EH (cell line): ENCODE measurements at places on chromosomes 6 and 20.

- no peak for DNase-seq
Observed at GRCh38 chr6:11162262-11162661, 50.7 kb upstream of the ERVFRD-1 start.

- no peak for DNase-seq
Observed at GRCh38 chr20:9884666-9885065, 45.8 kb upstream of the PAK5 start.

DNA sequence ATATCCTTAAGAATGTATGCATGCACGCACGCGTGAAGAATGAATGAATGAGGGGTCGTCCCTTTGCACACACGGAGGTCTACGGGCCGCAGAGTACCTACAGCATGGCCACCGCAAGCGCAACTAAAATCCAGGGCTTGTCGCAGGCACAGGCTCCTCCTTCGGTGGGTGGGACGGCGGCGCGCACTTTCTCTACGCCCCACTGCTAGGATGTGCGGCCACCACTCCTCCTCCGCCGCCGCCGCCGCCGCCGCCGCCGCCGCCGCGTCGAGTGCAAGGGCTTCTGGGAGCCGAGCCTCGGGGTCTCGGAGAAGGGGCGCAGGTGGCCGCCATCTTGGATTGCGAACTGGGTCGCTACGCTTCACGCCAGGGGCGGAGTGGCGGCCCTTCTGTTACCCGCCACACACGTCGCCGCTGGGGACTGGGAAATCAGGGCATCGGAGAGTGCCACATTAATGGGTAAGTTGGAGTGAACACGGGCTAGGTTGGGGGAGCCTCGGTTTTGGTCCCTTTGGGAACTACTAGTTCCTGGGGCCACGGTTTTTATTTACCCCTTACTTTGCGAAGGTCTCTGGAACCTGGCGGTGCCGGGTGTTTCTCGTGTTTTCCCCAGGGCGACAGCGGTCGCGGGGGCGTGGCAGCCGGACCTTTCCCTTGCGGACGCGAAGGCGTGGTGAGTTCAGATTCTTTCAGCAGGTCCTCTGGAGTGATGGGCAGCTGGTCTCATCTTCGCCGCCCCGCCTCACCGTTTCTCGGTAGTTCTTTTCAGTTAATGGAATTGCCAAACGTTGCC lies at the start of gene KPNA5:
Gene KPNA5, plus strand, starts transcription at position 332 of the 793 bp plus-strand sequence. Its CDS starts 124 bp downstream, at position 456.
- DNase-seq = peak; percentile 91

GRCh38 chr6:93468291-93468690 lies 48.9 kb upstream of the EPHA7 start:
- DNase-seq = no peak

GRCh38 chr6:158816803-158817727 lies 2.1 kb downstream of the EZR start:
- DNase-seq = peak; percentile 43

DNA sequence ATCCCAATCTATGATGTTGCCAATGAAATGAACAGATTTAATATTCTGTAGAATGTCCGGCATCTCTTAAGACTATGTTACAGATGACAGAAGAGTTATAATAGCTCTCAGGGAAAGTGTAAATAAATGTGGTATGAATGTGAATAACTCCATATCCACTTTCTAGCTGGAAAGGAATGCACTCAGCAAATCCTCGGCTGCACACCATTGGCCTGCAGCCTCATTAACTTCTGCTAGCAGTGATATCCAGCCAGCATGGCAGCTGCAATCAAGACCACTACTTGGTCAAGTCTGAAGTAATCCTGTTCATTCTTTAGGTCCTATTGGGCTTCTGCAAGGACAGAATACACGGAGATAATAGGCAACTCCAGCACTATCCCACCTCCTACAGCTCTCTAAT lies 17.3 kb upstream of the MICA start:
- DNase-seq = peak; percentile 44

DNA sequence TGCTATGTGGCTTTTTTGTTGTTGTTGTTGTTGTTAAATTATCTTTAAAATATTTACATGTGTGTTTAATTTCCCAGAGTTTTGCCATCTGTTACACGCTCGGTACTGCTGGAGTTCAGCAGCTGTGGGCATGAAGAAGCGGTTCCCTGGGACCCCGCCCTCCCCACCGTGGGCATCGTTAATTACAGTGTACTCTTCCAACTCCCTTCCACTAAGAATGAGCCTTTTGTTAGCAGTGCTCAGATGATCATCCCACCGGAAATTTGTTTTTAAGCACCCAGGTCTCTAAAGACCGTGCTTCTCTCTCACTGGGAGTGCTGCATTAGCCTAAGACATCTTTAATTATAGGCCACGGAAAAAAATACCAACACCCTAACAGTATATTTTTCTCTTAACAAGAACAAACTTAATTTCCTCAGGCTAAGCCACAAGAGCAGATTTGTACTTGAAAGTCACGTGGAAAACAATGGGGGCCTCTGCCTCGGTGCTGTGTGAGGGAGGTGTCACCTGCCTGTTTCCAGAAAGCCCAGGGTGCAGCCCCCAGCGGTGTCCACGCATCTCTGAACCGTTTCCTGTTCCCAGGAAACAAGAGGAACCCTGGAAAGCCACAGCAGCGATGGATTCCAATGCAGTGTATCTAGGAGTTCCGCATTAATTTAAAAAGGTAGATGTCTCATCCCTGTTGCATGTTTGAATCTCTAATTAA lies 113.3 kb upstream of the FRMD1 start:
- DNase-seq = no peak

- DNase-seq = no peak
Observed at GRCh38 chr6:52022675-52023074, 64.7 kb downstream of the PKHD1 start.

- no peak for DNase-seq
Observed at GRCh38 chr6:106972500-106972899, 2.0 kb downstream of the CD24 start.

DNA sequence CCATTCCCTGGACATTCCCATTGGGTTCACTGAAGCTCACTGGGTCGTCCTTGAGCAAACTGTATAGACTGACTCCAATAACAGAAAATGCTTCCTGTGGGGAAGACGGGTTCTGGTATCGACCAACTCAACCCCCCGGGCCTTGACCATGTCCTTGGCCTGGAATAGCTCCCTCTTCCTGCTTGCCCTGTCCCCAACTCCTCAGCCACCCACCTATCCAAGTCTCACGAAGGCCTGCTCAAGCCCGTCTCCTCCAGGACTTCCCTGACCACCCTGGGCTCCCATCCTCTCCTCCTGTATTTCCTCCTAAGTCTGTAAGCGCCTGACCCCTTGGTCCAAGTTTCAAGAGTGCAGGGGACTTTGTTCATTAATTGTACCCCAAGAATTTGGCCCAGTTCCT lies 2.8 kb upstream of the HMGA1 start:
- DNase-seq = no peak

GRCh38 chr6:168956141-168956838 lies 297.4 kb downstream of the THBS2 start:
- peak; percentile 50 for DNase-seq

DNA sequence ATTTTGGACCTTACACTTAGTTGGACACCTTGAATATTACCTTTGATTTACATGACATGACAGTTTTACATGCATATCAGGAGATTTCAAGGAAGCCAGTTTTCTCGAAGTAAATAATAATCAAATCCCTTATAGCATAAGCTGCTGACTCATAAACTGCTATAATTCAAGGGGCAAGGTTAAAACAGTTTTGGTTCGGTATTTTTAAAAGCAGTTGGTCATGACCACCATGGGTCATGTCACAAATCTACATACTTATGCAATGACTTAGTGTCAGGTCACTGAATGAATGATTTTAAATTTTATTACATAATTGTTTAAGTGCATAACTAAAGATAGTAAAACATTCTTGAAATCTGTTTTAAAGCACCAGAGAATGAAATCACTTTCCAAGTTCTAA lies 158.0 kb downstream of the DST start:
- DNase-seq = peak; percentile 86

GRCh38 chr6:42692137-42692911 lies 30.1 kb downstream of the PRPH2 start:
- peak; percentile 80 for DNase-seq

DNA sequence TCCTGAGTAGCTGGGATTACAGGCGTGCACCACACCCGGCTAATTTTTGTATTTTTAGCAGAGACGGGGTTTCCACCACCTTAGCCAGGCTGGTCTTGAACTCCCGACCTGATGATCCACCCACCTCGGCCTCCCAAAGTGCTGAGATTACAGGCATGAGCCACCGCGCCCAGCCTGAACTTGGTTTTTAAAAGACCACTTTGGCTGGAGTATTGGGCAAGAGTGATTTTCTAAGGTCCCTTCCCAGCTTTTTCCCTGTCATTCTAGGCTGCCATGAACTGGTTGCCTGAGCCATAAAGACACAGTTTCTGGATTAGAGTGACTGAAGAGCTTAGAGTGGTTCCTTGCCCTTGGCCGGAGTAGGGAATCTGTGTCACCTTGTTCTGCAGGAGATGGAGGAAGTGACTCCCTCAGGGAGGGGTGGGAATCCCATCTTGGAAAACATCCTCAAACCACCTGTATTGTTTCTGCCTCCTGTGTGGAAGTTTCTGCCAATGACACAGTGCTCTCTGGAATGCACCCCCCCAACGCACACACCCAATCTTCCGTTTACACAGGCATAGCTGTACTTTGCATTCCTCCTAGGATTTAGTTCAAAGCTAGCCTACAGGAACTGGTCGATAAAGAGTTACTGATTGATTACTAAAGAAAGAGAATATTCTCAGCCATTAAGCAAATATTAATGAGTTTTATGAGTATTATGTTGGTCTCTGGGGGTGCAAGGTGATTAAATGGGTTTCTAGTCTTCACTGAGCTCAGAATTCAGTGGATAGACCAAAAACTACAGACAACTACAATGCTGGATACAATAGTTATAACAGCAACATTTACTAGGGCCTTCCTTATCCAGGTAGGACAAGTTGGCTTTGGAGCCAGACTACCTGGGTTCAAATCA lies 18.2 kb downstream of the BCL2L1 start:
- peak; percentile 68 for DNase-seq

DNA sequence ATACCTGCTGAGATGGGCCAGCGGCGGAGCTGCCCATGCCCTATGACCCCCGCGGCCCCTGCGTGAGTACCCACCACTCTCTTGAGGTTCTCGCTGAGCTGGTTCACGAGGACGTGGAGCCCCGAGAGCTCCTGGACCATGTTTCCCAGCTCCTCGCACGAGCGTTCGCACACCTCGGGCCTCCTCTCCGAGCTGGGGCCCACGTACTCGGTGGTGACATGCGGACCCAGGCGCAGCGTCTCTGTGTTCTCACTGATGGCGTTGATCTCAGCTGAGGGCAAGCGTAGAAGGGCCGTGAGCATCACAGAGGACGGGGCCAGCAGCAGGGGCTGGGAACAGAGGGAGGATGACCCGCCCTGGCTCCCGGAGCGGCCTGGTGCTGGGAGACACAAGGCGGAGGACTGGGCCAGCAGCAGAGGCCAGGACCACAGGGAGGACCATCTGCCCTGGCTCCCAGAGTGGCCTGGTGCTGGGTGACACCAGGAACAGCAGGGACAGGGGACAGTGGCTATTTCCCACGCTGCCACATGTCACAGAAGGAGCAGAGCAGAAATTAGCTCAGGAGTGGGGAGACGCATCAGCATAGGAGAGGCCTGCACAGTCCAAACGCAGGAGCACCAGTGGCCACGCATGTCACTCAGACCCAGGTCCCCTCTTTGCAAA lies 11.8 kb downstream of the THBS2 start:
- peak; percentile 6 for DNase-seq

GRCh38 chr6:41964201-41964887 lies 22.7 kb upstream of the CCND3 start:
- no peak for DNase-seq

GRCh38 chr6:50831186-50831585 lies 12.5 kb downstream of the TFAP2B start:
- DNase-seq = no peak

GRCh38 chr6:33192105-33192646 lies at the start of gene COL11A2:
COL11A2 (minus strand) TSS chr6:33192467; CDS start chr6:33192240, 227 bp downstream.
- DNase-seq = no peak

DNA sequence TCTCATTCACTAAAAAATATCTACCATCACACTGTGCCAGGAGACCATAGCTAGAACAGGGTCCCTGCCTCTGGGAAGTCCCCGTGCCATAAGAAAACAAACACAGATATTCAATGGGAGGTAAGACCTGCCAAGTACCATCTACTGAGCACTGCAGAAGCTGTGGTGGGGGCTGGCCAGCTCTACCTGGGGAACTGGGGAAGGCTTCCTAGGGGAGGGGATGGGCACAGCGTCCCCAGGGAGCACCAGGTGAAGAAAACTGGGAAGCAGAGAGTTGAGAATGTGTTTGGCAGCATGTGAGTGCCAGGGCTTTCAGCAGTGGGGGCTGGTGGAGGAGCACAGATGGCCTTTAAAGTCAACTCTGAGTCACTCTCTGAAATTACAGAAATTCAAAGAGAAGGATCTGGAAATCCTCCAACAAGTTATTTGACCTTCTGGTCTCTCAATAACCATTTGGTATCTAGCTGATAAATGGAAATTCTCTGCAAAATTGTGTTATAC lies 85.2 kb downstream of the SHLD1 start:
- peak; percentile 52 for DNase-seq

DNA sequence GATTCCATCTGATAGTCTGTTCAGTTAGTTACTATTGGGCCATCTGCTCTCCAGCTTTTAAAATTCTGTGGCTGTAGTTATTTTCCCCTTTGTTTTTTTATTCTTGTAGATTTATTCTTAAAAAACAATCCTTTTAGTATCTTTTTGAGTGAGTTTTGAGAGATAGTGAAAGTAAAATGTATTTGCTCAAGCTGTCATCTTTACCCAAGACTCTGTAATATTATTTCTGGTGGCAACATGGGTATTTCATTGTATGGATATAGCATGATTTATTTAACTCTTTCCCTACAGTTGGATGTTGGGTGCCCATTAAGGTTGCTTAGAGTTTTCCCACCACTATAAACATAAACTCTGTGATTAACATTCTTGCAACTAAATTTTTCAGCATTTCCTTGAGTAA lies 24.6 kb downstream of the STK4 start:
- DNase-seq = no peak

DNA sequence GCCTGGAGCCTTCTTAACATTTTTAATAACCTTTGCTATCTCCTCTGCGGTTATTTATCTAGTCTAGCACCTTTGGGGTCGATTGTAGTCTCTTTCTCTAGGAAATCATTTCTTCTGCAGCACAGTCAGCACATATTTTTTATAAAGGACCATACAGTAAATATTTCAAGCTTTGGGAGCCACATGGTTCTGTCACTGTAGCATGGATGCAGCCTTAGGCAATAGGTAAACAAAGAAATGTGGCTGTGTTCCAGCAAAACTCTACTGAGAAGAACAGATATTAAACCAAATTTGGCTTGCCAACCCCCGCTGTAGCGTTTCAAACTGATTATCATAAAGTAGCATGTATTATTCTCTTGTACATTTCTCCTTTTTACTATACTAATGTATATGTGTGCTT lies 95.7 kb downstream of the SLC23A2 start:
- no peak for DNase-seq

DNA sequence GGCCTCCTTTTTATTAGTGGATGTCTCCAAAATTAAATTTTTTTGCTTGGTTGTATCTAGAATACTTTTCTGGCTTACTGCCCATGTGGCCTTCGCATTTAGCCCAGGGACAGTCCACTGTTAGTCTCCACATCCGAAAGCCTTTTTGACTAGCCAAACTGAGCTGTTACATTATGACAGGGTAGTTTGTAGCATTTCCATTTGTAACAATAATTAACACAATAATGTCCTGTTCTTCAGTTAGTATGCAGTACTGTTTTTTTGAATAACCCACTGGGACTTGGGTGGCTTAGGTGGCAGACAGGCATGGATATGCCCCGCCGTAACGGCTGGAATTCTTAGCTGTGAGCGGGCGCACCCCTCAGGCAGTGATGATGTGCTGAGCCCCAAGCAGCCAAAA lies 12.7 kb upstream of the BTN3A2 start:
- no peak for DNase-seq

GRCh38 chr6:29926413-29927274 lies 15.7 kb upstream of the HLA-A start:
- peak; percentile 54 for DNase-seq
